ENCODE measurements at places on chromosomes 11 and 22.

- DNase-seq, result no peak
- H3K27me3 ChIP-seq, result no peaks in the 10 kb centered on the region
- H3K4me3 ChIP-seq, result no peak overlapping the region
- no peaks in the 10 kb centered on the region for H3K36me3 ChIP-seq
- no peaks in the 10 kb centered on the region for H3K4me1 ChIP-seq
- no peak overlapping the region for H3K27ac ChIP-seq
These were observed 125.7 kb downstream of the TENM4 start for GRCh38 chr11:79314906-79315689.

GRCh38 chr22:38051900-38052862 lies 5.0 kb upstream of the PICK1 start:
- DNase-seq, result peak; percentile 82
- no peak overlapping the region for H3K27ac ChIP-seq
- H3K4me1 ChIP-seq, result no peaks in the 10 kb centered on the region
- no peaks in the 10 kb centered on the region for H3K36me3 ChIP-seq
- H3K27me3 ChIP-seq, result no peaks in the 10 kb centered on the region

DNA sequence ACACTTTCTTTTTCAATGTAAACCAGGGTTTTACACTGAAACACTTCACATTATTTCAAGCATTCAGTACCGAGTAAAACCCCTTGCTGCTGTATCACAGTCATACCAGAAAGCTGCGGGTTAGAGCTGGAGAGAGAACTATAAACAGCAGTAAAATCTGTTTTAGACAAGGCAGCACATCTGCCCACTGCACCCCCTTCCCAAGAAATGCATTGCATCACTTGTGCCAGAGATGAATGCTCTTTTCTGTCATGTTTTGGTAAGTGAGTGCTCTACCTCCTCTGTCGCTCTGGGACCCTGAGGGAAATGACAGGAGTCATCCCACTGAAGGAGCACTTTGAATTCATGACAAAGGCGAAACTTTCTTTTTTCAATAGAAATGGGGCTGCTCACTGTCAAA lies 107.2 kb downstream of the MAML2 start:
- no peaks in the 10 kb centered on the region for H3K4me1 ChIP-seq
- no peak overlapping the region for H3K4me3 ChIP-seq
- H3K27me3 ChIP-seq, result no peaks in the 10 kb centered on the region
- H3K36me3 ChIP-seq, result no peaks in the 10 kb centered on the region
- no peak overlapping the region for H3K27ac ChIP-seq
- DNase-seq, result no peak

DNA sequence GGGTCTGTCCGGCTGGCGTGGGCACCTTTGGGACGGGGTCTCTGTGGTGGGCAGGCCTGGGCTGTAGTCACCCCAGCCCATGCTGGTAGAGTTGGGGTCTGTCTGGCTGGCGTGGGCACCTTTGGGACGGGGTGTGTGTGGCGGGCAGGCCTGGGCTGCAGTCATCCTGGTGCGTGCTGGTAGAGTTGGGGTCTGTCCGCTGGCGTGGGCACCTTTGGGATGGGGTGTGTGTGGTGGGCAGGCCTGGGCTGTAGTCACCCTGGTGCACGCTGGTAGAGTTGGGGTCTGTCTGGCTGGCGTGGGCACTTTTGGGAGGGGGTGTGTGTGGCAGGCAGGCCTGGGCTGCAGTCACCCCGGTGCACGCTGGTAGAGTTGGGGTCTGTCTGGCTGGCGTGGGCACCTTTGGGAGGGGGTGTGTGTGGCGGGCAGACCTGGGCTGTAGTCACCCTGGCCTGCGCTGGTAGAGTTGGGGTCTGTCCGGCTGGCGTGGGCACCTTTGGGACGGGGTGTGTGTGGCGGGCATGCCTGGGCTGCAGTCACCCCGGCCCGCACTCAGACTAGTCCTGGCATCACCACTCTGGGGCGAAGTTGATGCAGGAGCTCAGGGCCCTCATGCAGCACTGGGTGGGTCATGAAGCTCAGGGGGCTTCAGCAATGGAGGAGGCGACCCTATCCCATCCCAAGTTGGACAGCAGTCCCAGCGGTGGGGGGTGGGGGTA lies 19.3 kb downstream of the PRR33 start:
- no peaks in the 10 kb centered on the region for H3K27me3 ChIP-seq
- no peak overlapping the region for H3K4me3 ChIP-seq
- H3K36me3 ChIP-seq, result no peaks in the 10 kb centered on the region
- H3K27ac ChIP-seq, result no peak overlapping the region
- DNase-seq, result no peak
- no peaks in the 10 kb centered on the region for H3K4me1 ChIP-seq

DNA sequence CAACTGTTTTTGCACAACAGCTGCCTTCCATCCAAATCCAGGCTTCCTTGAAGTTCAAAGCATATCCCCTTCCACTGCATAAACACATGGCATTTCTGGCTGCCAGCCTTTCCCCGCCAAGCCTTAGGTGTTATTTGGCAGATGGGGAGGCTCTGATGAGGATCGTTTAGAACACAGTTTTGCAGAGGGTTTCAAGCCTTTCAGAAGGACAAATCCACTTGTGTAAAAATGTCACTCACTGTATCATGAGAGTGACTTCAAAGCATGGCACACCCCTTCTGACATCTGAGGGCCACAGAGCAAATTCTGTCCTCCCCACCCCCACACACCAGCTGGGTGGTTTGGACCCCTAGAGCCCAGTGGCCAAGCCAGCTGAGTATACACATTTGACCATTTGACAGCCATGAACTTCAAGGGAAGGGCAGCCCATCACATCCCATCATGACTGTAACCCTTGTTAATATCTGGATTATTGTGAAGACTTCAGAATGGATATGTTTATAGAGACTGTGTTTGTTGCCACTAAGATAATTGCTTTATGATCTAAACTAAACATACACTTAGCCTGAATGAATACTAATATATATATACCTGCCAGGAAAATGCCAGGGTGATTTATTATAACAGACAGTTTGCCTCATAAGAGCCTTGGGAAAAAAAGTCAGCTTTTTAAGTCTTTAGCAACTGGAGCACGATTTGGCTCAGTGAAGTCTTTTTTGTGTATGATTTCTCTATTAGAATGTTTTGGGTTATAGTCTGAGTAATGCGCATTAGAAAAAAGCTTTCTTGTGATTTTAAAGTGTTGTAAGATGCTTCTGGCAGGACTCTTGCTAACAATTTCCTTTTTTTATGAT lies 31.9 kb downstream of the FBLN1 start:
- no peaks in the 10 kb centered on the region for H3K4me1 ChIP-seq
- no peaks in the 10 kb centered on the region for H3K27me3 ChIP-seq
- no peak overlapping the region for H3K4me3 ChIP-seq

DNA sequence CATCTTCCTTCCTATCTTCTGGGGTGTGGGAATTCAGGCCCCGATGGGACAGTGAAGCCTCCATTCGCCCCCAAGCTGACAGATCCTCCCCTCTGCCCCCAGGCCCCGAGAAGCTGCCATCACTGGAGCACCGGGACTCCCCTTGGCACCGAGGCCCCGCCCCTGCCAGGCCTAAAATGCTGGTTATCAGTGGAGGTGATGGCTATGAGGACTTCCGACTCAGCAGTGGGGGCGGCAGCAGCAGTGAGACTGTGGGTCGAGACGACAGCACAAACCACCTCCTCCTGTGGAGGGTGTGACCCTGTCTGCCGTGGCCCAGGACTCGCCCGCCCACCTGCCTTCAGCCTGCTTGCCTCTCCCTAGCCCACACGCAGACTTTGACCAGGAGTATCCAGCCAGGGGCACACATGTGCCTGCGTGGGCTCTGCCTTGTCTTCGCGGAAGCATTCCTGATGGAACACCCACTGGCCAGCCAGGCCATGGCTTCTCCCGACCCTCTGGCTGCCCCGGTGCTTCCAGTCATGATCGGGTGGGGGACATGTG lies 8.6 kb upstream of the RELT start:
- no peaks in the 10 kb centered on the region for H3K27me3 ChIP-seq
- no peak overlapping the region for H3K27ac ChIP-seq
- no peaks in the 10 kb centered on the region for H3K4me1 ChIP-seq
- no peak overlapping the region for H3K4me3 ChIP-seq
- no peaks in the 10 kb centered on the region for H3K36me3 ChIP-seq

- no peaks in the 10 kb centered on the region for H3K36me3 ChIP-seq
- no peak for DNase-seq
- no peak overlapping the region for H3K4me3 ChIP-seq
These were observed 18.2 kb downstream of the GNB1L start for GRCh38 chr22:19836512-19836911.

DNA sequence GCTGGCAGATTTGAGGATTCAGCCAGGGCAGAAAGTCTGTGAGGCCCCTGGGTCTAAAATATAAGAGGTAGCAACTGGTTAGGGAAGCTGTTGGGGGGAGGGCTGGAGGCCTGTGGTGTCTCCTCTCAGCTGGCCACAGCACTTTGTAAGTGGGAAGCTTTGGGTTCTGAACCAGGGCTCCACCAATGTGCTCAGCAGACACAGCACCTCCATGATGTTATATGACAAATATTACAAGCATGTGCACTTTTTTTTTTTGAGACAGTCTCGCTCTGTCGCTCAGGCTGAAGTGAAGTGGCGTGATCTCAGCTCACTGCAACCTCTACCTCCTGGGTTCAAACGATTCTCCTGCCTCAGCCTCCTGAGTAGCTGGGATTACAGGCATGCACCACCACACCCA lies 8.0 kb downstream of the ARHGAP1 start:
- peaks cover 28% of the 10 kb centered on the region for H3K36me3 ChIP-seq
- H3K27ac ChIP-seq, result no peak overlapping the region
- no peaks in the 10 kb centered on the region for H3K4me1 ChIP-seq
- H3K27me3 ChIP-seq, result no peaks in the 10 kb centered on the region
- DNase-seq, result no peak

GRCh38 chr11:9251311-9251710 lies 13.8 kb downstream of the DENND5A start:
- no peak for DNase-seq
- H3K27me3 ChIP-seq, result no peaks in the 10 kb centered on the region
- no peaks in the 10 kb centered on the region for H3K4me1 ChIP-seq
- H3K36me3 ChIP-seq, result no peaks in the 10 kb centered on the region
- H3K4me3 ChIP-seq, result no peak overlapping the region

GRCh38 chr11:15745266-15745665 lies 611.1 kb downstream of the SOX6 start:
- H3K27me3 ChIP-seq, result no peaks in the 10 kb centered on the region
- no peak overlapping the region for H3K4me3 ChIP-seq
- H3K27ac ChIP-seq, result no peak overlapping the region
- no peaks in the 10 kb centered on the region for H3K36me3 ChIP-seq
- no peaks in the 10 kb centered on the region for H3K4me1 ChIP-seq

GRCh38 chr11:13297308-13297916 lies 19.8 kb downstream of the BMAL1 start:
- no peak overlapping the region for H3K4me3 ChIP-seq
- H3K27ac ChIP-seq, result no peak overlapping the region
- no peaks in the 10 kb centered on the region for H3K36me3 ChIP-seq
- no peak for DNase-seq

- DNase-seq, result no peak
- no peaks in the 10 kb centered on the region for H3K4me1 ChIP-seq
- no peaks in the 10 kb centered on the region for H3K36me3 ChIP-seq
- no peak overlapping the region for H3K4me3 ChIP-seq
- no peak overlapping the region for H3K27ac ChIP-seq
These were observed 17.0 kb downstream of the PDGFD start for GRCh38 chr11:104146943-104147342.

- no peak overlapping the region for H3K4me3 ChIP-seq
- no peaks in the 10 kb centered on the region for H3K36me3 ChIP-seq
- H3K27me3 ChIP-seq, result no peaks in the 10 kb centered on the region
- H3K27ac ChIP-seq, result no peak overlapping the region
These were observed 53.3 kb upstream of the PRDM11 start for GRCh38 chr11:45092901-45093760.

DNA sequence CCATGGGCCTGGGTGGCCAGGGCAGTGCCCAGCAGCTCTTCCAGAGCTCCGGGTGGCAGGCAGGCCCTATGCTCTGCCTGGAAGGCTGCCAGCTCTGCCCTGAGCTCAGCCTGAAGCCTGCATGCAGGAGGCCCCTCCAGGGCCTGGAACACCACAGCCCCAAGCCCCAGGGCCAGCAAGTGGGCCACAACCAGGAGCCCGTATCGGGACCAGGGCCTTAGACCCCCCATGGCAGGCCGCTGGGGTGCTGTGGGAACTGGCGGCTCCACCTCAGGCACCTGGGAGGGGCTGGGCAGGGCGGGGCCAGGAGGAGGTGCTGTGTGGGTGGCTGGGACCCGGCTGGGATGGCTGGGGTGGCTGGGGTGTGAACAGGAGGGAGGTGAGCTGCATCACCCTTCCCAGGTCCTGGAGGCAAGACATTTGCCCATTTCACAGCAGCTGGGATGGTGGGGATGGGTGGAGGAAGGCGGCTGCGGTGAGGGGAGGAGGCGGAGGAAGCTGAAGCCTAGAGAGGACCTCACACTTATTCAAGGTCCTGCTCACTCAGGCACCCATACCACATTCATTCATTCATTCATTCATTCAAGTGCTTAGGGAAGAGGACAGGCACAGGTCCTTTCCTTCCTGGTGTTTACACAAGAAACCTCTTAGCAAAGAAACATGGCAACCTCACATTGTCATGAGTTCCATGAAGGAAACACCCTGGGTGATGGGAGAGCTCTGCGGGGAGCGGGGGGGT lies at the start of gene KCNK7:
TSS of gene KCNK7 (minus strand) at position 258 of the 739 bp plus-strand sequence. CDS start at position 230, 28 bp downstream.
- DNase-seq, result no peak
- H3K4me3 ChIP-seq, result no peak within 1 kb of the TSS
- H3K36me3 ChIP-seq, result peaks cover 8% of the 10 kb centered on the region
- H3K27me3 ChIP-seq, result no peaks in the 10 kb centered on the region
- H3K4me1 ChIP-seq, result peaks cover 5% of the 10 kb centered on the region

DNA sequence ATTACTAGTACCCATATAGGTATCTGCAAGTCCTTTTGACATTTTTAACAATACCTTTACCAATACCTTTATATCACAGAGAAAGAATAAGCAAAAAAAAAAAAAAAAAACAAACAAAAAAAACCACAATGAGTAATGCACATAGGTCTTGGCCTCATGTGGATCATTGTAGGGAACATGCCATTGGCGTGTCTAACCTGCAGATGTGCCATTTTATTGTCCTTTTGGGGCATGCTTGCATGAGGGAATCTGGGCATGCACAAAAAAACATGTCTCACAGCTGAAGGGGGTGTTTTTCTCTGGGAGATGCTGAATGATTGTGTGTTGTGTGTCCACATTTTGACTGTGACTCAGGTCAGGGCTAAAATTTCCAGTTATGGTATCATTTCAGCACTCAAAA lies 361.6 kb downstream of the GUCY1A2 start:
- no peak for DNase-seq
- no peaks in the 10 kb centered on the region for H3K27me3 ChIP-seq
- no peak overlapping the region for H3K27ac ChIP-seq
- H3K4me1 ChIP-seq, result no peaks in the 10 kb centered on the region
- no peak overlapping the region for H3K4me3 ChIP-seq

GRCh38 chr22:38713921-38714320 lies 8.2 kb downstream of the GTPBP1 start:
- H3K27ac ChIP-seq, result no peak overlapping the region
- H3K4me1 ChIP-seq, result no peaks in the 10 kb centered on the region
- no peak for DNase-seq
- H3K27me3 ChIP-seq, result no peaks in the 10 kb centered on the region
- H3K4me3 ChIP-seq, result no peak overlapping the region

Measured in colonic mucosa (tissue), 4 donors.